Omental fat pad (tissue), 4 donors: ENCODE measurements at places on chromosomes 7 and 10. TPM values are rescaled to one million over a fixed set of nuclear protein-coding genes. Genes with fewer than 3 reads are reported as not detected.

Gene HYAL4
- not detected for total RNA-seq

Gene FAM221A
- total RNA-seq: 11.7 TPM

Gene SHH
- not detected for total RNA-seq

DNA sequence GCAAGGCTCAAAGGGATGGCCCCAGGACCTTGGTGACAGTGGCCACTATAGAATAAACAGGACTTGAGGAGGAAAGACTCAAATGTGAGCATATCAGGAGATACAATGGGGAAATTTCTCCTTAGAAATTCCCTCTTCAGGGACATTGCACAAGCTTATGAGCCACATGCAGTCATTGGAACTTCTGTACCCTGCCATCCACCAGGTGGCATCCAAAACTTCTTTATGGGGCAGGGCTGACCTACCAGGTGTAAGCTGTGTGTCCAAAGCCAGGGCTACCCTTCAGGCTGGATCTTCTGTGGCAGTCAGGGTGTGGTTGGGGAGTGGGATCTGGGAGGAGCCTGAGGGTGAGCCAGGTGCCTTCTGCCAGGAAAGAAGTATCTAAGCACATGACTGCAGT is 36.6 kb upstream of the LRRC18 start:
- no peak for DNase-seq

DNA sequence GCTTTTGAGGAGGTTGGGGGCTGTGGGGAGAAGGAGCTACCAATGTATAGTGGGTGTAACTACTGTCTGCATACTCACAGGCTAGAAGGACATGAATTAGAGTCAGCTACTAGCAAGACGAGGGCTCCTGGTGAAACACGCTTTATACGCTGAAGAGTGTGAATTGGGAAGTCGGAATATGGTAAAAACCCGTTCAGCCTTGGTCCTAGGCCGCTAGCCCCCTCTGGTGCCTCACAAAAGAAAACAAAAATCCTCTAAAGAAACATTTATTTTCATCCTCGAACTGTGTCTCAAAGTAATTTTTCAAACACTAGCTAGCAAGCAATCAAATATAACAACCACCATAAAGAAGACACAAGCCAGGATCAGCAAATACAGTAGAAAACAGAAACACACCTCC is 338.1 kb upstream of the SEMA3C start:
- DNase-seq: no peak

- no peak for DNase-seq
These were observed 38.3 kb downstream of the FRMPD2 start for GRCh38 chr10:48236199-48236621.

- no peak for DNase-seq
These were observed 29.5 kb upstream of the HYCC1 start for GRCh38 chr7:23043441-23043840.

GRCh38 chr10:124799211-124799610 is 2.4 kb upstream of the ABRAXAS2 start:
- DNase-seq: no peak

- DNase-seq: no peak
These were observed 249.6 kb downstream of the VTI1A start for GRCh38 chr10:112696592-112696991.

DNA sequence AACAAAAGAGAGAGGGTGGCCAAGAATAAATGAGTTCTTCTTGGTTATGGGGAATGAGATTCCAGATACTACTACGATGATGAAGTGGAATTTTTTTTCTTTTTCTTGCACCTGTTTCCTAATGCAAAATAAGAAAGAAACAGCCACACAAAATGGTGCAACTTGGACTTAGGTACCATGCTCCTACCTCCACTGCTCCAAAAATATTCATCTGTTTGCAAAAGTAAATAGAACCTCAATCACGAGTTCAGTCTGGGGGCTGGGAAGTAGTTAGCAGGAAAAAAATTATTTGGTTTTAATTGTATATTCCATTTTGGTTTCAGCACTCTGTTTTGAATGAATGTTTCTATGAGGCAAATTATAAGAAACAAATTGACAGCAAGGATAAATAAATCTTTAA is 73.5 kb downstream of the SLC25A13 start:
- DNase-seq: no peak
